Kidney (tissue), 22 donors: ENCODE measurements at places on chromosomes 7 and 10.
A peak's percentile ranks its signal among the peaks of the same experiment; 100 is the strongest.

- DNase-seq, result peak; percentile 69
These were observed 686 bp upstream of the MIOS start for GRCh38 chr7:7565746-7566650.

DNA sequence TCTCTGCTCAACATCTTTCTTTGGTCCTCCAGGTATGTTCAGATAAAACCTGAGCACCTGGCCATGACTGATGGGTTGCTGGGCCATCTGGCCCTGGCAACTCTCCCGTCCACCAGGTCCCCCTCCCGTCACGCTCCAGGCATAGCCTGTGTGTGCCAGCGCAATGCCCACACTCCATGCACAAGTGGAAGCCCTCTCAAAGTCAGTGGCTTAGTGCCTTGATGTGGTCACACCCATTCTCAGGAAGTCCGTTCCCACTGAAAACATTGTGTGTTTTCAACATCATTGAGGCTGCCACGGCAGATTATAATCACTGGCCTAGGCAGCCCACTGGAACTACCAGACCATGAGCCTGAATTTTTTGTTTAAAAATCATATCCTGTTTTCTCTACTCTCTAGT is 170.6 kb upstream of the LANCL2 start:
- DNase-seq, result no peak

DNA sequence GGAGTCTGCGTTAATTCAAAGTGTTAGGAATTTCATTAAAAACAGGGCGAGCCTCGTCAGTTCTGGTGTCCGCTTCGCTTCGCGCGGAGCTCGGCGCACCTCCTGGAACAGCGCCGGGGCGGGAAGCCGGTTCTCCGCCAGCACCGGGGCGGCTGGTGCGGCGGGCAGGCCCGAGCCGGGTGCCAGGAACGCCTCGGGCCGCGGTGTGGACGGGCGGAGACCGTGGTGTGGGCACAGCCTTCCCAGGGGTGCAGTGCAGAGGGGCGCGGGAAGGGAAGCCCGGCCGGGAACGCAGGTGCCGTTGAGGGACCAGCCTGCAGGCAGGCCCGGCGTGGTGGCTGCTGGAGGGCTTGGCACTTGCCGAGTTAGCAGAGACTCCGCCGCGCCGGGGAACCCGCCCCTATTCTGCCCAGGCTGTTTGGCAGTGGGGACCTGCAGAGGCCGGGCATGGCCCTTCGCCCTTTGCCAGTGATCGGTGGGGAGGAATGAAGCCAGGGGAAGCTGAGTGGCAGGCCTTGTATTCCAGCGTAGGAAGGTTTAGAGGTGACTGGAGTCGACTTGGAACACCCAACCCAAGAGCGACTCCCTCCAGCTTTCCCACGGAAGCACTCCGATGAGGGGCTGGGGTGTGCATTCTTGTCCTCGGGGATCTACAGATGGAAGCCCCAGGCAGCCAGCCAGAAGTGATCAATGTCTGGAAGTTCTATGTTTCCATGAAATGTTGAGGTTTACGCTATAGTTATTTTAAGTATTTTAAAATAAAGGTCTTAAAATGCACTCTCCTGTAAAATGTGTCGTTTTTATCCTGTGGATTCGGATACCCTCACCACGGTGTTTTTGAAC is 945 bp upstream of the RHEB start:
- peak; percentile 50 for DNase-seq

DNA sequence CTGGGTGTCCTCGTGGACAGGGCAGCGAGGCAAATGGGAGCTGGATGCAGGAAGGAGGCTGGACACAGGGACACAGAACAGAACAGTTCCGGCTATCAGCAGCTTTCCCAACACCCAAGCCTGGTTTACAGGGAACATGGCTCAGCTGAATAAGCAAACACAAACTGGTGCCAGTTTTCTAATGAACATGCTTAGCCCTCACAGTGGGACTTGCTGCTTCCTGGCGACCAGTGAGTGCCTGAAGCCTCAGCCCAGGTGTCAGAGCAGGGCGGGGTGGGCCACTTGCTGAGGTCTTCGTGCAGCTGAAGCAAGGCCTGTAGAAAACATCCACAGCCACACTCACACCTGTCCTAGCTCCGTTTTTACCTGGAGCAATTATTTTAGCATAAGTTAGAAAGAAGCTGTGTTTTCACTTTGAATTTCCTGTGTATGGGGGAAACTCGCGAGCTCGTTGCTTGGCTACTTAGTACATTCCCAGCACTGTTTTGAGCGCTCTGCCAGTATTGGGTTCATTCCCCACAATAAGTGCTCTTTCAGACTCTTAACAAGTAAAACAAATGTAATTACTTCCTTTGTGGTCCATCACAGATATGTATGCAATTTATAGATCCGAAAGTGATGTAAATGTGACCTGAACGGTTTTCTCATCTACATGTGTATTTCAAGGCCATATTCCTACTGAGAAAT is 261.2 kb upstream of the SHH start:
- DNase-seq, result no peak

DNA sequence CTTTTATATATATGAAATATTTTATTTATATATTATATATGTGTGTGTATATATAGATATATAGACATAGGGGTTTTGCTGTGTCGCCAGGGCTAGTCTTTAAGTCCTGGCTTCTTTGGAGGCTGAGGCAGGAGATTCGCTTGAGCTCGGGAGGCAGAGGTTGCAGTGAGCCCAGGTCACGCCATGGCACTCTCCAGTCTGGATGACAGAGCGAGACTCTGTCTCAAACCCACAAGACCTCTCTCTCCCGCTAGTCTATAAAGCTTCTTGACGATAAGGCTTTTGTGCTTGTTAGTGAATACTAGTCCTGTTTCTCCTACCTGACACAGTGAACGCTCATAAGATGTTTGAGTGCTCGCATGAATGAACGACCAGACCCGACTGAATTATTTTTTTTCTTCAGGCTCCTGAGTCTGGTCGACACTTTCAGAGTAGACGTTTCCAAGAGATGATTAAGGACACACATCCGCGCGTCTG is 577 bp upstream of the DDX21 start:
- no peak for DNase-seq

DNA sequence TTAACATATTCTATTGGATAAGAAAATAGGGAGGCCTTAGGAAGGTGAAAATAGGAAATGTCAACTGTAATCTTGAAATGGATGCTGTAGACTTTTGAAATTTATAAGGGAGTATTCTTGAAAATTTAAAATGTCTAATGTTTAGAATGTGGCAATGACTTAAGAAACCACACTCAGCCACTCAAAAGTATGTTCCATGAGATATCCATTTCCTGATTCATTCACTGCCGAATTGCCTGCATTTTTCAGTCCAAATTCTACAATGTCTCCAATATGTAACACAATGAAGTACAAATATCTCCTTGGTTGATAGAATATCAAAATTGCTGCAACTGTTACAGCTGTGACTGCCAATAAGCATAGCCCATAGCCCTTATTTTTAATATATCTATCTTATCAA is 25.9 kb downstream of the PRKG1 start:
- no peak for DNase-seq

- DNase-seq, result no peak
These were observed 20.2 kb upstream of the TRPV6 start for GRCh38 chr7:142905759-142906158.

GRCh38 chr7:39313974-39314373 is 252.2 kb upstream of the YAE1 start:
- DNase-seq, result peak; percentile 86

GRCh38 chr7:27170426-27171324 is 3.4 kb downstream of the HOXA10 start:
- DNase-seq, result no peak

GRCh38 chr7:120353171-120353570 is 80.2 kb downstream of the KCND2 start:
- DNase-seq, result no peak

GRCh38 chr10:129972145-129972965 is 8.3 kb upstream of the EBF3 start:
- peak; percentile 44 for DNase-seq

- DNase-seq, result no peak
These were observed 20.3 kb upstream of the HECTD2 start for GRCh38 chr10:91389636-91390512.

DNA sequence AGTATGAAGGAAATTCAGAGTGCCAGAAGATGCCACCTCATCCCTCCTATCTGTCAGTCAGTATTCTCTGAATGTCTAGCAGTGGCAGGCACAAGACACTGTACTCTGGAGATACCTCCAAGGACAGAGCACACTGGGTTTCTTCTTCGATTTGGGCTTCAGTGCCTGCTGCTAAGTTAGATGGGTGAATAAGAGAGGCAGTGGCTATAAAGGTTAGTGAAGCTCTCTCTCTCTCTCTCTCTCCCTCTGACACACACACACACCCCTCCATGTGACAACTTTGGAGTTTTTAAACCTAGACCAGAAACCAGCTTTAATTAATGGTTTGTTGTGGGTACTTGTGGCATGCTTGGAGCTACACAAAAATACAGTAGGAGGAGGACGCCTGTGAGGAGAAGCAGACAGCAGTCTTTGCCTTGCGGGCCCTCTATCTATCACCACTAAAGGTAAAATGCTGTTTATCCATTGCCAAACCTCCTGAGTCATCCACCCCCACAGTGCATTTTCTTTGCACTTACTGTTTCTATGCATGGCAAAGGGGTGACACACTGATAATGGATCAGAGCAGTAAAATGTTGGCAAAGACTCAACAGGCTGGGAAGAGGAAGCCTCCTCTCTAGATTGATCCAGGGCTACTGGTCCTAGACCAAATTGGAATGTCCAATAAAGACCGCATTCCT is 102.5 kb downstream of the TRIL start:
- DNase-seq, result no peak

DNA sequence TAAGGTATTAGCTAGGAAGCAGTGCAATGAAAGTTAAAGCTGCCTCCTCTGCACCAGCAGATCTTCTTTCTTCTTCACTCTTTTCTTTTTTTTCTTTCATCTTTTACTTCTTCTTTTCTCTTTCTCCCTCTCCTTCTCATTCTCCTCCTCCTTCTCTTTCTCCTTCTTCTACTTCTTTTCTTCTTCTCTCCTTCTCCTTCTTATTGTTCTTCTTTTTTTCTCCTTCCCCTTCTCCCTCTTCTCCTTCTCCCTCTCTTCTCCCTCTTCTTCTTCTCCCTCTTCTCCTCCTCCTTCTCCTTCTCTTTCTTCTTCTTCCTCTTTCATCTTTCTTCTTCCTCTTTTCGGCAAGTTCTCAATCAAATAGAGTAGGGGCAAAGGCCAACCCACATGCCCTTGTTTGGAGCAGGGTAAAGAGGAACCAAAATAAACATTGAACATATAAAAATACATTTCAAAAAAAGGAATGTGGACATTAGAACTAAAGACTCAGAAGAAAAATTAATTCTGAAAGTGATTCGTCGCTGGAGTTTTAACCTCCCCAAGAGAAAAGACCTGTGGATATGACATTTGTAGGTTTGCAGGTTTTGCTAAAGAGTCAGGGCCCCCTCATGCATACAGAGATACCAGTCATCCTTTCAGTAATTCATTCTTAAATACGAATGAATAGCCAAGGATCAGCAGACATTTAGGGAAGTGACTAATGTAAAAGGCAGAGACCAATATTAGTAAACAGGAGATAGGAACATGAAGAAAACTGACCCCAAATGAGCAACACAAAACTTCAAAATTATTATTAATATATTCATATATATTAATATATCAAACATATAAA is 93.0 kb upstream of the RSU1 start:
- DNase-seq, result no peak

DNA sequence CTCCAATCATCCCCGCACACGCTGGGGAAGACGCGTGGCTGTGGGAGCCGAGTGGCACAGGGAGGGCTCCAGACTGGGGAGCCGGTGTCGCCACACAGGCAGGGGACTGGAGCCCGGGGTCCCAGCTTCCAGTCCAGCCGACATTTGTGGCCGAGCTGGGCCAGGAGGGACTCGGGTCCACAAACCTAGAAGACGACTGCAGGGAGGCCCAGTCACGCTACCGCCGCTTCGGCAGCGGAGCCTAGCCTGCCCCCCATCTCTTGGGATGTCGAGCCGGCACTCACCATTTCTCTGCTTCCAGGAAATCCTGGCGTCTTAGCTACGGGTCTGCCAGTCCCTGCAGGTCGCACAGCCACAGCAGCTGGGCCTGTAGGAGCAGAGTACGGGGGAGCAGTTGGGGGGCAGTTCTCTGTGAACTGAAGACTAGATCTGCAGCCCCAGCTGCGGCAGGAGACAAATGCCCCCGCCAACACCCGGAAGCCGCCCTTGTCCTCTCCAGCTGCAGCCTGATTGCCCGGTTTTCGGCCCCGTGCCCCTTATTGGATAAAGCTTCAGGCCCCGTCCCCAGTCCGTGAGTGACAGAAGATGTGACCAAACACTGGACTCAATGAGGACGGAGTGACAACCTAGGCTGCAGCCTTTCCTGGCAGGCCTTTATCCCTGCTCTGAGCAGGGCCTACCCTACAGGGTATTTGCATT is 270.7 kb downstream of the ZNF33B start:
- DNase-seq, result peak; percentile 89
